ENCODE measurements at places on chromosomes 6 and 20. TPM values are rescaled to one million over a fixed set of nuclear protein-coding genes. Genes with fewer than 3 reads are reported as not detected.

DNA sequence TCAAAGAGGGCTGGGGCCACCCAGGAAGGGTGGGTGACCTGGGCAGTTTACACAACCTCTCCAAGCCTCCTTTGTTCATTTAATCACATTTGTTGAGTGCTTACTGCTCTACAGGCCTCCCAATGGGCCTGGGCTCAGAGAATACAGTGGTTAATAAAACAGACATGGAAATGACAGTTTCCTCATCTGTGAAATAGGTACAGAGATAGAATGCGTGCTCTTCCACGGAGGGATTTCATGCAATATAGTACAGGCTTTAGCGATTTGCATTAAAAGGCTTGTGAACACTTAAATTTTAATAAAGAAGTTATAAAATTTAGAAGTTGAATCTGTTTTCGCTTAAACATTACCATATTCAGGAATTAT lies 802 bp upstream of the FERMT1 start:
- H3K36me3 ChIP-seq = peaks cover 12% of the 10 kb centered on the region
- peak overlapping the region; percentile 95 for H3K4me3 ChIP-seq
- no peak for DNase-seq

DNA sequence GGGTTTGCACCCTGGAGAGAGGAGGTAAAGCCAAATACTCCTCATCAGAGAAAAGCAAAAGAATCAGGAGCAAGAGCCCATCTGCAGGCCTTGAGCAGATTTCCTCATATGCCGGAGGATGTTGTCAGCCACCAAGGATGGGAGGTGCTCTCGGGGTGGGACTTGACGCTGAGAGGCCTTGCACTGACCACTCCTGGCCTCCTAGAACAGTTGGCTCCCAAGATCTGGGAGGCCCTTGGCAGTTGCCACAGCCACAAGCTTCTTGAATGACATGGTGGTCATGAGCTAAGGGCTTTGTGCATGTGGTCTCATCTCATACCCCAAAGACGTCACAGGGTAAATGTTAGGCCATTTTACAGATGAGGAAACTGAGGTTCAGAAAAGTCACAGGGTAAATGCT lies 75.2 kb upstream of the PMEPA1 start:
- H3K27ac ChIP-seq = no peak overlapping the region
- DNase-seq = no peak
- H3K4me3 ChIP-seq = no peak overlapping the region

DNA sequence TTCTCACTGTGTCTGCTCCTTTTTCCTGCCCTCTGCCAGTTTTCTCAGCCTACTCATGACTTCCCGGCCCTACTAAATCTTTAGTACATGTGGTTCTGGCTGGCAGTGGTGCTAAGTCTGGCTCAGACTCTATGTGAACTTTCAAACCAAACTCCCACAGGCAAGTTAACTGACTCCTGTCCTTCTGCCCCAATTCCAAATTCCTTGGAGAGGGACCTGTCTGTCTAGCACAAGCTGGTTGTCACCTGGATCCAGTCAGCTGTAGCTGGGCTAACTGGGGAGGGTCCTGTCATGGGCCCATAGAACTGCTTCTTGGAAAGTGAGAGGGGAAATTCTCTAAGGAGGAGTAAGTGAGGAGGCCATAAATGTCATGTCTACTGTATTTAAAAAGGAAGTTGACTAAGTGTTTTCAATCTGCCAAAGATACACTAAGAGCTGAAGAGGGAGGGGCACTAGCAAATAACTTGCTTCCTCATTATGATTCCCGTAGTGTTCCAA lies 240.1 kb downstream of the KCNQ5 start:
- H3K27ac ChIP-seq = peak overlapping the region; percentile 71
- no peaks in the 10 kb centered on the region for H3K27me3 ChIP-seq
- H3K4me3 ChIP-seq = no peak overlapping the region
- no peak for DNase-seq
- no peaks in the 10 kb centered on the region for H3K36me3 ChIP-seq

- no peak overlapping the region for H3K27ac ChIP-seq
- H3K27me3 ChIP-seq = no peaks in the 10 kb centered on the region
- peaks cover 19% of the 10 kb centered on the region for H3K4me1 ChIP-seq
- H3K36me3 ChIP-seq = no peaks in the 10 kb centered on the region
- no peak overlapping the region for H3K4me3 ChIP-seq
These were observed 54.6 kb downstream of the GJA10 start for GRCh38 chr6:89948876-89949275.

Gene BMP2
- 5.0 TPM for polyA plus RNA-seq

Gene TBC1D22B
- polyA plus RNA-seq = 5.9 TPM

Gene SLC22A7
- not detected for polyA plus RNA-seq

Gene LTA
- 0.04 TPM for polyA plus RNA-seq

GRCh38 chr6:34463849-34464248 lies 2.0 kb upstream of the PACSIN1 start:
- DNase-seq = no peak
- no peak overlapping the region for H3K27ac ChIP-seq
- H3K36me3 ChIP-seq = no peaks in the 10 kb centered on the region
- H3K4me3 ChIP-seq = no peak overlapping the region

DNA sequence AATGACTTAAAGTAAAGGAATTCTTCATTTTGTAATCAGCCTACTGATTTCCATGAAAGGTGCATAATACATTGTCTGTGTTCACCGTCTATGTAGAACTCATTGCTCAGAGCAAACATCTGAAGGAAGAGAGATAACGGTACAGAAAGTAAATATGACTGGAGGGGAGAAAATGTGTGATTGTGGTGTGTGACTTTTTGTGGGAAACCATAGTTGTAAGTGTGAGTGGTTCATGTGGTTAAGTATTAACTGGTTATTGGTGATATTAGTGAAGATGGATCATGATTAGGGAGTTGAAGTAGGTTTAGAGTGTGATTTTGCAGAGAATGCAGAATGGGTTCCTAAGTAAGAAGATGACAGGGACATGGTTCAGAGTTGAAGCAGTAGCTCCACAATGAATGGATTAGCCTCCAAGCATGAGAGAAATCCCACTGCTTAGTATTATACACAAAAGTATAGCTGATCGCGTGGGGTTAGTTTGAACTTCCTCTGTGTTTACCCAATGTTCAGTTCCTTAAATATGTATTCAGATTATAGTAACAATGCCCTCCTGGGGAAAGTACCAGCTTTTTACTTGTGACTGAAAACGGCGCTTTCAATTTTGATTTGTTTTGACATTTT lies 368.9 kb downstream of the UTRN start:
- peaks cover 8% of the 10 kb centered on the region for H3K4me1 ChIP-seq
- no peaks in the 10 kb centered on the region for H3K27me3 ChIP-seq
- DNase-seq = no peak
- H3K27ac ChIP-seq = no peak overlapping the region

- H3K4me1 ChIP-seq = peaks cover 15% of the 10 kb centered on the region
- no peaks in the 10 kb centered on the region for H3K36me3 ChIP-seq
- no peak overlapping the region for H3K27ac ChIP-seq
- H3K4me3 ChIP-seq = no peak overlapping the region
- no peaks in the 10 kb centered on the region for H3K27me3 ChIP-seq
These were observed 105.8 kb downstream of the CARMIL1 start for GRCh38 chr6:25384967-25385366.

Gene HTR1E
- polyA plus RNA-seq = not detected

Gene RIMS1
- polyA plus RNA-seq = not detected

GRCh38 chr20:31967830-31968249 lies at the start of gene XKR7:
TSS of gene XKR7 (plus strand) at chr20:31968151. CDS start at chr20:31968176, 25 bp downstream.
- H3K36me3 ChIP-seq = no peaks in the 10 kb centered on the region
- H3K4me1 ChIP-seq = no peaks in the 10 kb centered on the region
- H3K27me3 ChIP-seq = peaks cover 48% of the 10 kb centered on the region
- no peak within 1 kb of the TSS for H3K27ac ChIP-seq

Data from keratinocyte (primary cell).